ENCODE measurements at places on chromosomes 2 and 18.
A peak's percentile ranks its signal among the peaks of the same experiment; 100 is the strongest.

- no peak for DNase-seq
These were observed 93.3 kb downstream of the CDH20 start for GRCh38 chr18:61426492-61427053.

GRCh38 chr2:157897106-157897971, 21.2 kb upstream of the ACVR1 start:
- peak; percentile 20 for DNase-seq

DNA sequence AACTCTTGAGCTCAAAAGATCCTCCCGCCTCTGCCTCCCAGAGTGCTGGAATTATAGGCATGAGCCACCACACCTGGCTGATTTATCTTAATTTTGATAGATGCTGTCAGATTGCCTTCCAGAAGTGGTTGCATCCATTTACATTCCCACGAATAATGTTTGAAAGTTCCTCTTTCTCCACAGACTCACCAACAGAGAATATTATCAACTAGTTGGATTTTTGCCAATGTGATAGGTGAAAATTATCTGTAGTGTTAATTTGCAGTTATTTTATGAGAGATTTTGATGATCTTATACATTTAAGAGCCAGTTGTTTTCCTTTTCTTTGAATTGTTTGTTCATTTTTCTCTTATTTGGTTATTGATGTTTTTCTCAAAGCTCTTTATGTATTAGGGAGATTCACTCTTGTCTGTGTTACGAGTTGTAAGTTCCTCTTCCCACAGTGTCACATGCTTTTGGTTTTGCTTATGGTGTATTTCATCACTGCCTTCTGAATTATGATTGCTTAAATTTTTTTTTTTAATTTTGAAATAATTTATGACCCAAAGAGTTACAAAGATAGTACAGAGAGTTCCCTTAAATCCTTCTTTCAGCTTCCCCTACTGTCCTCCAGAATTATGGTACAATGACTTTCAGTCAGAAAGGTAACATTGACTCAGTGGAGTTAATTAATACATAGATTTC, 20.7 kb upstream of the NT5DC4 start:
- DNase-seq: no peak

GRCh38 chr2:6441800-6442199, 423.9 kb downstream of the CMPK2 start:
- no peak for DNase-seq

- no peak for DNase-seq
These were observed 8.2 kb upstream of the SLC39A10 start for GRCh38 chr2:195648787-195649186.

DNA sequence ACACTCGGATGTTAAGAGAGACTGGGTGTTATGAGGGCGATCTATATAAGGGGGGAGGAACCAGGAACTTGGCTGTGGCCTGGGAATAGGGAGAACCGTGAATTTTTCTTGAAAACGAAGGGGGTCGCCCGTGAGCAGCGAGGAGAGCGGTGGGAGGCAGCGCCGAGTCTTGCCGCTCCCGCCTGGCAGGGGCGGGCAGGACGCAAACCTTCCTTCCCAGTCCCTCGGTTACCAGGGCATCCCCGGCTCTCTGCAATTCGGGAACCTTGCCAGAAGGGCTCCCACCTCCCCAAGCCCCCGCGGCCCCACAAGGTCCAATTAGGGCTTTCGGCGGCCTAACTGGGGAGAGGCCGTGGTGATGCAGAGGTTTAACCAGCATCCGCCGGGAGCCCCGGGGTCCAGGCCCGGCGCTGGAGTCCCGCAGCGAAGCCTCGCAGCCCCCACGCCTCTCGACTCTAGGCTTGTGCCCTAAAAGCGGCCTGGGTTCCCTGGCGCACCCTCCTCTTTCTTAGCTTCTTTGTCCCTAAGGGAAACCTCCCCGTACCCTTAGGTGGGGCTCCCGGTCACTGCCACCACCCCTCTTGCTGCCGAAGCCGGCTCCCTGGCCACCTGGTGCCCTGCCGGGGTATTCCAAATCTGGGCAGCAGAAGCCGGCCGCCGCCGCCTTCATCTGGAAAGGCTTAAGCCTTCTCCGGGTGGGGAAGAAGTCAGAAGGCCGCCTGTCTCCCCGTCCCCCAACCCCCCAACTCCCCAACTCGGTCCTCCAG, 680 bp upstream of the FHOD3 start:
- DNase-seq: no peak

DNA sequence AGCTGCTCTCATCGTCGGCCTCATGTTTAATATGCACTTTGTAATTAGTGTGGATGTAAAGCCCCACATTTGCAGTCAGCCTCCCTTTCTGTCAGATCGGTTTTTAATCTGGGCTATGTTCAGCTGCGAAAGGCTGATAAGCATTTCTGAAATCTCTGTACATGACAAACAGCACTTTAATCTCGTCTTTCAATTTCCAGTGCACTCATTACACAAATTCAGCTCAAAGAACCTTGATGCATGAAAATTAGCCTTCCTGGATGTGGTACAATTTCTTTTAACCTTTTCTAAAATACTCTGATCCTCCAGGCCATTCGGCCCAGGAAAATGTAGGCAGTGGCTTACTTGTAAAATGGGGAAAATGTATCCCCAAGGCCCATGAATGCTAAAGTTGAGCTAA, 265.1 kb downstream of the RND3 start:
- DNase-seq: no peak

- no peak for DNase-seq
These were observed 3.4 kb upstream of the FAM161A start for GRCh38 chr2:61857224-61857623.

DNA sequence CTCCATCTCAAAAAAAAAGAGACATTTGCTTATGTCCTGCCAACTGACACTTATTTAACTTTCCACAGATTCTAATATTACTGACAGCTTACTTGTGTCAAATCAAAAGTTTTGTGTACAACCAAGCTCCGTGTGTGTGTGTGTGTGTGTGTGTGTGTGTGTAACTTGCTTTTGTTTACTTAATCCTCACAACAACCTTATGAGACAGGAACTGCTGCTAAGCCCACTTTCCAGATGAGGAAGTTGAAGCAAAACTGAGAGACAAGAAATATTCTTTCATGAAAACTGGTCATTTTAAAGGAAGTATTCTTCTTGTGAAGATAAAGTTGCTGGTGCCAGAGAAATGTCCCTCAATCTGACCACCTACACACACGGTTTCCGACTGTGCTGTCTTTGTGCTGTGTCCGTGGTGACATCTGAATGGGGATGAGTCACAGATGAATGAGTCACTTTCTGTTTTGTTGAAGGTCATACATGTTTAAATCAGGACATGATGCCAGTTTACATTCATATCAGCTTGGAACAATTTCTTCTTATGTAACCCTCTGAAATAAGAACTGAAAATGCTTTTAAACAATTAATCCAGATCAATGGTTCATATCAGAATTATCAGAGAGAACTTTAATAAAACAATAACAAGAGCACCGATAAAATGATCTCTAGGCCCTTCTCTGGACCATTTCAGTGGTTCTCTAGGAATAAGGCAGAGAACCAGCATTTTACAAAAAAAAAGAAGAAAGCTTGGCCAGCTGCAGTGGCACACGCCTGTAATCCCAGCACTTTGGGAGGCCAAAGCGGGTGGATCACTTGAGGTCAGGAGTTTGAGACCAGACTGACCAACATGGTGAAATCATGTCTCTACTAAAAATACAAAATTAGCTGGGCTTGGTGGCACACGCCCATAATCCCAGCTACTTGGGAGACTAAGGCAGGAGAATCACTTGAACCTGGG, 95.5 kb downstream of the THNSL2 start:
- no peak for DNase-seq

- DNase-seq: no peak
These were observed 78.5 kb downstream of the ACAA2 start for GRCh38 chr18:49734836-49735235.

- DNase-seq: no peak
These were observed 682 bp upstream of the SCLY start for GRCh38 chr2:238060096-238060541.

DNA sequence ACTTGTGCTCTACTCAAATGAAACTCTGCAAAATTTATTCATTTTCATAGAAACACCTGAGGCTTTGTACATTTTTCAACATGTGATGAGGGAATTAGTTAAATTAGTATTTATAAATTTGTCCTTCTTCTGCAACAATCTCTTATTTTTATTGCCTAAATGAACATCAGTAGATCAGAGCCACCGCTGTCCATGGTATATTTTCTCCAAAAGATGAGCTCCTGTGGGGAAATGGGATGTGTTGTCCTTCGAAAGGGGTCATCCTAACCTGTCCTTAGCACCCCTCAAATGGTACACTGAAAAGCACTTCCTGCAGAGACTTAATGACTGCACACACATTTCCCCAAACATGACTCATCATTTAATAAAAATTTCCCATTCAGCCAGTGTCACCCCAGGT, 714.6 kb downstream of the MBD2 start:
- no peak for DNase-seq

- no peak for DNase-seq
These were observed 81.9 kb downstream of the EPB41L5 start for GRCh38 chr2:120094795-120095194.

- DNase-seq: peak; percentile 45
These were observed 14.9 kb upstream of the SNED1 start for GRCh38 chr2:240983361-240983995.

- DNase-seq: no peak
These were observed 339.4 kb downstream of the CMPK2 start for GRCh38 chr2:6526093-6526824.

- DNase-seq: peak; percentile 24
These were observed 4.8 kb downstream of the TMEM200C start for GRCh38 chr18:5890331-5891183.

DNA sequence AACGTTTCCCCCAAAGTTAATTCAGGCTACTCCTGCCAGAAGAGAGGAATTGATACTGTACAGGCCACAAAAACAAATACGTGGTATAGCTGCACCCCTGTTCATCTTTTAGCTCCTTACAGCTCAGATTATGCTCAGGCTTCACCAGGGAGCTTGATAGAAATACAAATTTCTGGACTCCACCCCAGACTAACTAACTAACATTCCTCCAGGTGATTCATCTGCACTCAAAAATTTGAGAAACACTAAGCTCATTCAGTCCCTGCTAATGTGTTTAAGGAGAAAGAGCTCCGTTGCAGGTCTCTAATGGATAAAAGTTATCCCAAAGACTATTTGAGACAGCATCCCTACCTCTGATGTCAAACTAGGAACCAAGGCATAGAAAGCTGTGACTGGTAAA, 36.8 kb upstream of the UNC80 start:
- no peak for DNase-seq

GRCh38 chr18:8799596-8800441, 94.5 kb downstream of the MTCL1 start:
- DNase-seq: no peak

GRCh38 chr2:164371916-164372315, 249.4 kb downstream of the GRB14 start:
- DNase-seq: no peak

GRCh38 chr2:189514104-189514503, 66.5 kb downstream of the SLC40A1 start:
- DNase-seq: no peak

DNA sequence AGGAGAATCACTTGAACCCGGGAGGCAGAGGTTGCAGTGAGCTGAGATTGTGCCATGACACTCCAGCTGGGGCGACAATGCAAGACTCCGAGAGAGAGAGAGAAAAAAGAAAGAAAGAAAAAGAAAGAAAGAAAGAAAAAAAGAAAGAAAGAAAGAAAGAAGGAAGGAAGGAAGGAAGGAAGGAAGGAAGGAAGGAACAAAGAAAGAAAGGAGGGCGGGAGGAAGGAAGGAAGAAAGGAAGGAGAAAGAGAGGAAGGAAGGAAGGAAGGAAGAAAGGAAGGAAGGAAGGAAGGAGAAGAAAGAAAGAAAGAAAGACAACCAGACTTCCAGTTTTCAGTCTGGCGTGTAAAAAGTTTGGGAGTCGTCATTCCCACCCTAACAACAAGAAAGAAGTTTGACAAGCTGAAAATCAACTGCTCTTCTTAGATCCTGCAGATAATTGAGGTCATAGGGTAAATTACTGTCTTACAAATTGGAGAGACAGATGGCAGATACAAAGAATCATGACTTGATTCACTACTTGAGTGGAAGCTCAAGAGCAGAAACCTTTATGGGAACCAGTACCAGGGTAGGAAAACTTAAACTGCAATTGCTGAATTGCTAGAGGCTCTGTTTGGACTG, 15.1 kb upstream of the CYP27C1 start:
- DNase-seq: no peak

DNA sequence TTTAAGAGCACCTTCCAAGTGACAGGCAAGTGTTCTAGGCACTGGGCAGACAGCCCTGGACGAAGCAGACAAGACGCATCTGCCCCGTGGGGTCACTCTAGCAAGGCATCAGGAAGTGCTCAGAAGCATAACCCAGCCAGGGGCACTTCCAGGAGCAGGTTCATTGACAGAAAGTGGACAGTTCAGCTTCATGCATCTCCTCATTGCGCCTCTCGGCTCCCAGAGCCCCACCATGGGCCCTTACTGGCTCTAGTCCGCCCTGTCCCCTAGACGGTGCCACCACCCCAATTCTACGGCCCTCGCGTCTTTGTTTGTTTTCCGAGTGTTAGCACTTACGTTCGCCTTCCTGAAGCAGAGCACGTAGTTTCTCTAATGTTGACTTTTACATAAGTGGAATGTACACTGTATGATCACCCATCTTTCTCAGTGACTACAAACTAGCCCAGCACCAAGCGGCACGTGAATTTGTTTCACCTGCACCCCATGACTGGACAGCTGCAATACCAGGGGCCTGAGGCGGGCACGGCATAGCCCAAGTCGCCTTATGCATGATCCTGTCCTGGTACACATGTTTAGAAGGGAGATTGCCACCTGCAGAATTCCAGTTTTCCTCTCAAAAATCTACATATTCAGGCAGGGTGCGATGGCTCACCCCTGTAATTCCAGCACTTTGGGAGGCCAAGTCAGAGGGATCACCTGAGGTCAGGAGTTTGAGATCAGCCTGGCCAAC, 33.2 kb downstream of the SNED1 start:
- DNase-seq: no peak

DNA sequence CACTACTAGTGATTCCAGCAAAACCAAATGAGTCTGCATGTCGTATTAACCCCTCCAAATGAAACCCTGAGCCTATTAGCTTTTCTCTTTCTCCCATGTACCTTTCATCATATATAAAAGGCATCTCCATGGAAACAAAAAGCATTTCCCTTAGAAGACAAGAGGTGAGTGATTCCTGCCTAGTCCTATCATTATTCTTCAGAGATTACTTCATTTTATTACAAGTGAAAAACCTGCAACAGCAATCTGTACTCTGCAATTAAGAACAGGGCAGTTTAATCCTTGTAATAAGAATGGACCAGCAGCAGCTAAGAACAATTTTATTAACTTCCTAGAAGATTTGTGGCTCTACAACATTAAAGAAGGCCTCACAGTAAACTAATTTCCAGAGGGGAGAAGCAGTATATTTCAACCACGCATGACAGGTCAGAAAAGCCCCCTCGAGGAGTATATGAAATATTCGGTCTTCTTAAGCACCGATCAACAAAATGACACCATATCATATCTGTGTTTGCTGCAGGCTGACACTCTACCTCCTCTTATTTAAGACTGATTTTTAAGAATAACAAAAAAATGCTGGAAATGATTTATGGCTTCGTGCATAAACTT, 132.3 kb upstream of the TFPI start:
- DNase-seq: no peak
